ENCODE measurements at places on chromosomes 1 and 21.

DNA sequence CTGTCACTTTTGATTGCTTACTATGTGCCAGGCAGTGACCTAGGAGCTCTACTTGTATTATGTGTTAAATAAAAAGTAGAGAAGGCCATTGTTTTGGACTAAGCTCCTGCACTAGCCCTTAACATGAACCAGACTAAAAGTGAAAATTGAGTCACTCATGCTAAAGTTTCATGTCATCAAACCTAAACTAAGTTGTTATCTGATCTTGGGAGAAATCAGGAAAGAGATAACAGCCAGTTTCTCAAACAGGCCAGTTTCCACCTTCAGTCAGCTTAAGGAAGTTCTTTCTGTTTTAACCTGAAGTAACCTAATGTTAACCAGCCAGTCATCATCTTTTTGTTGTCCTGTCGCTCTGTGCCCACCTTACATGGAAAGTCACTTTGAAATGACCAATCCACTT lies 102.1 kb upstream of the MARK1 start:
- DNase-seq: no peak

GRCh38 chr1:238293075-238293474 lies 402.4 kb upstream of the ZP4 start:
- no peak for DNase-seq

- no peak for DNase-seq
Measured at GRCh38 chr1:184366997-184367396, 19.8 kb upstream of the C1orf21 start.

DNA sequence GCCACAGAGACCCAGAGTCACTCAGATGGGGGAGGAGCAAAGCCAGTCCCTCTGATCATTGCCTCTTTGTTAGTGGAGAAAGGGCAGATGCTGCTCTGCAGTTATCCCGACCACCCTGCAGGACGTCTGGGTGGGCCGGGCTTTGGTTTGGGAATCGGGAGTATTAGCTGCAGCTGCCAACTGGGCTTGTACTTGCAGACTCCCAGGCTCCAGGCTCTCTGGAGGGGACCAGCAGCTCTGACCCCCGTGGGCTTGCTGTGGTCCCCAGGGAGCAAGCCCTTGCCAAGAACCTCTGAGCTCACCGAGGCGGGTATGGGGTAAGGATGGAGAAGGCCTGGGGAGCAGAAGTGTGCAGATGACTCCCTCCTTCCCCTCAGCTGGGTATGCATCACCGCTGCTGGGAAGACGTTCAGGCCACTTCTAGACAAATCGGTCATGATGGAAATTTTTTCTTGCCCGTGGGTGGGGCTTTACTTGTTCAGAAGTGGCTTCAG lies 21.6 kb downstream of the MAPKAPK2 start:
- DNase-seq: peak; percentile 92

DNA sequence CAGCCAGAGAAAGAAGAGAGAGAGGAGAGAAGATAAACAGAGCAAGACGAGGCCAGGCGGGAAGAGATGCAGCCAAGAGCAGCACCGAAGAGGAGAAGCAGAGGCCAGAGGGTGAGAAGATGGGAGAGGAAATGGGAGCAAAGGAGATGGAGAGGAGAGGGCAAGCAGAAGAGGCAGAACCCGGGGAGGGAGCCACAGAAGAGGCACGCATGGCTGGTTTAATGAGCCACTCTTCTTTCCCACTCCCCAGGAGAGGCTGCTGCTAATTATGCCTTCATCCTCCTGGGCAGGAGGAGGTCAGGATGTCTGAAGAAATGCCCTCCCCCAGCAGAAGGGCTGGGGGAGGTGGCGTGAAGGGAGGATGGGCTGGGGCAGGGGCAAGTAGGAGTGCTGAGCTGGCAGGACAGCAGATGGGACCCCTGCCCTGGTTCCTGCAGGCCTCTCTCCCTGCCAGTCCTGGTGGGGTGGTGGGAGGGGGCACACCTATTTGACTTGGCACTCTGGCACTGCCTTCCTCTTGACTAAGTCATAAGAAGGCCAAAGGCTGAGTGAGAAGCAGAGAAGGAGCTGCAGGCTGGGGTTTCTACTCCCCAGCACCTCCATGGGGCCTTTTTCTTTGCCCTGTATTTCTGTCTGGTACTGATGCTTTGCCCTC lies 32.3 kb downstream of the KIRREL1 start:
- no peak for DNase-seq

GRCh38 chr1:106699433-106699832 lies 357.0 kb upstream of the PRMT6 start:
- peak; percentile 80 for DNase-seq

GRCh38 chr1:38448893-38449292 lies 402.3 kb upstream of the POU3F1 start:
- DNase-seq: no peak

- no peak for DNase-seq
Measured at GRCh38 chr1:41726899-41727748, 191.6 kb downstream of the HIVEP3 start.

DNA sequence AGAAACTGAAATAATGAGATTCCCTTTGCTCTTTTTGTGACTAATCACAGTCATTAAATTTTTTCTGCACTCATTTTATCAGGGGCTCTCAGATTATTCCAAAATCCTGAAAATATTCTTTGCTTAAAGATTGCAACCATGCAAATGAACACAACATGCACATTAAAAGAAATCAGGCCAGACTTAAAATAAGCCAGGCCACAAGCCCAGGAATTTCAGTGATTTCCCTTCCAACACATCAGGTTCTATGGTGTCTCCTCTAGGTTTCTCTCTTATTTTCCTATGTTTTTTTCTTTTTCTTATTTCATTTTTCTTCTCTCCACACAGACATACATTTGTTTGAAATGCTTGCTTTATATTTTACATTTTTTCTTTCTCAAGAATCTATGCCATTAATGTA lies 65.3 kb downstream of the NIBAN1 start:
- no peak for DNase-seq

DNA sequence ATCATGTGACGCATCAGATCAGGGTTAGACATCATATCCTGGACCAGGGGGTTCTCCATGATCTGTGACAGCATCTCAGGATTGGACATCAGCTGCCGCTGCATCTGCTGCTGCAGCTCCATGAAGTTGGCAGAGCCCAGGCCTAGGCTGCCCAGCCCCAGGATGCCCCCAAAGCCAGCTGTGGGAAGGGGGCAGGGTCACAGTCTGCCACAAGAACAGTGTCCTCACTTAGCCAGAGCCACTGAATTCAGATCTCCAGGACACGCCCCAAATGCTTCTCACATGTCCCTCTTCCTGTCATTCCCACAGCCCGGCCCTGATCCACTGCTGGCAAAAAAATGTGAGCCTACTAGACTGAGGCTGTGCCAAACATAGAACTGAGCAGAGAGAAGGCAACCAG lies 3.2 kb downstream of the UBQLN4 start:
- DNase-seq: peak; percentile 37

DNA sequence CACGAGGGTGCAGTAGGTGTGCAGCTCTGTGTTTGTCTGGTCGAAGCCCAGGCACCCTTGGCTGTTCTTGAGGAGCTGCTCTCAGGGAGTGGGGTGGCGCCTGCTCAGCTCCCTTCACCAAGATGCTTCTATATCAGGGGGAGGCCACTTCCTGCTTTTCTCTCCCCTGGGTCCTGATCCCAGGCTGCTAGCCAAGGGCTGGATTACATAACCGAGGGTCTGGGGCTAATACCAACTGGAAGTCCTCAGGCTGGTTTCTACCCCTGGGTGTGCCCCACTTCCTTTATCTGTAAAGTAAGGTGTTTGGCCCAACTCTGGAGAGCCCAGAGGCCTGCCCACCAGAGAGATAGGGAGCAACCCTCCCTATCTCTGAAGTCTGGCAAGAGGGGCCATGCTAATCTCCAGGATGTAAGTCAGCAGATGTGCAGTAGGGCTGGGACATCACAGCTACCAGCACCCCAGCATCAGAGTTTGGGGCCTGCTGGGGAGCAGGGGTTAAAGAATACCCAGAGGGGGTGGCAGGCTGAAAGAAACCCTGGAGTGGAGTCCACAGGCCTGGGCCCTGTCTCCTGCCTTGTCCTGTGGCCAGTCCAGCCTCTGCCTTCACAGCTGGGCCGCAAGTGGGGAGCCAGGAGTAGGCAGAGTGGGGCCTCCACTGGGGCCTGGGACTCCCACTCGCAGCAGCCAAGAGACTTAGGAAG lies 2.1 kb downstream of the SELENBP1 start:
- no peak for DNase-seq

GRCh38 chr1:219090607-219091006 lies 83.1 kb upstream of the LYPLAL1 start:
- no peak for DNase-seq

DNA sequence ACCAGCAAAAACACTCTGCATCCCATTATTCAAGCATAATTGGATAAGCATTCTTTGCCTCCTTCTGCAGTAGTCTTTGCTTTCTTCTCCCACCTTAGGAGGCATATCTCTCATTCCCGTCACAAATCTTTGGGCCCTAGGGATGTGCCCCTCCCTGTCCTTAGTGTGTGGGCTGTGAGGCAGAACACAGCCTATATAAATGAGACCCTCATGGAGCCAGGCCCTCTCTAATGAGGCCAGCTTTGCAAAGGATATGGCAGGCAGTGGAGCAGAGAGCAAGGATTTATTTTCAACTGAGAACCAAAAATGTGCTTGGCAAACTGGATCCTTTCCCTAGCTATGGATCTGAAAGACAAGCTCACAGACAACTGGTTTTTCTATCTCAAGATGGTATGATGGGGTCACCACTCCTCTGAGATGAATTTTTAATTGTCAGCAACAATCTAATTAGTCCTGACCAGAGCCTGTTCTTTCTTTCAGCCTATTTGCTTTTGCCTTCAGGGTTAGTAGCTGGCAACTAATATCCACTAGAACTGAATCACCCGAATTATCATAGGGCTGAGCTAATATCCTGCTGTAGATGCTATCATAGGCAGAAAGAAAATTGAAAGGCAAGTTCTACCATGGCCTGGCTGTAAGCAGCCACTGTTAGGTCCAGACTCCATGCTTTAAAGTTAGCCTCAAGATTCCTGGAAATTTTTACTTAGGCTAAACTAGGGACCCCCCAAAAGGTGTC lies 134.2 kb downstream of the SYT2 start:
- peak; percentile 43 for DNase-seq

DNA sequence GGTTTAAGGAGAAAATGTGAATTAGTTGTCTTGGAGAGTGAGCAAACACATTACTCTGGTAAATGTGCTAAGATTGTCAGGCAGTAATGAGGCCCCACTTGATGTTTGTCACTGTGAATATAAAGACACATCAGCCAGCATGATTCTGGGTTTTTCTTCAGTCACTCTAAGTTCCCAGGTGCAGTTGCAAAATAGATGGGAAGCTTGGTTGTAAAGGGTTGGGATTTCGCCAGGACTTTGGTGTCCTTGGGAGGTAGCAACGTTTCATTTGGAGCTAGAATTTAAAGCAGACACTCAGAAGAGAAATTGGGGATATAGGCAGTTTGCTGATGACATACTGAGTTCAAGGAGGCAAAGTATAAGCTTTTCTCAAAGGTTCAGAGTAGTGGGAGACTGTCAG lies 154.3 kb downstream of the MAST2 start:
- no peak for DNase-seq

DNA sequence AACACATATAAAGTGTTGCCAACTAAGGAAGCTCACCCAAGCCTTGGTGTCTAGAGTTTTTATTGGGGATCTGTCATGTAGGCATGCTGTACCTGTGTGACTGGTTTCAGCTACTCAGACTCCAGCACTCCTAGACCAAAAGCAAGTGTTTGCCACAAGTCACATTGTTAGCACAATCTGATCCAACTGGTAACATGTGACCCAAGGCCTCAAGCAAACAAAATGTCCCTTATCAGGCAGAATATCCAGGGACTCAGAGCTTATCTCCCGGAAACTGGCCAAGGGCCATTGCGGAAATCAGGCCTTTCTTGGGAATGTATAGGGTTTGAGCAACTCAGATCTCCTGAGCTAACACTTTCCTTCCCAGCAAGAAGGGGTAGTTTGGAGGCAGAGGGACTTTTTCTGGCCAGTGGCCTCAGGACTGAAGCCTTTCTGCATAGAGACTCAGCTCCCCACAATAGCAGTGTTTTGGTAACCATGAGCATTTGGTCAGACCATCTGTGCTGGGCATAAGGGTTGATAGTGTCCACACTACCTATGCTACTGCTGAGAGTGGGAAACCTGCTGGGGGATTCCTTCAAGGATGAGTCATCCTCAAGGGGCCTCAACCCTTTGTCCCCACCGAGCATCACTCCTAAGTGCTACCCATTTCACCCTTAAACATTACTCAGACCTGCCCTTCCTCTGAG lies 29.6 kb downstream of the NHLH2 start:
- DNase-seq: no peak

DNA sequence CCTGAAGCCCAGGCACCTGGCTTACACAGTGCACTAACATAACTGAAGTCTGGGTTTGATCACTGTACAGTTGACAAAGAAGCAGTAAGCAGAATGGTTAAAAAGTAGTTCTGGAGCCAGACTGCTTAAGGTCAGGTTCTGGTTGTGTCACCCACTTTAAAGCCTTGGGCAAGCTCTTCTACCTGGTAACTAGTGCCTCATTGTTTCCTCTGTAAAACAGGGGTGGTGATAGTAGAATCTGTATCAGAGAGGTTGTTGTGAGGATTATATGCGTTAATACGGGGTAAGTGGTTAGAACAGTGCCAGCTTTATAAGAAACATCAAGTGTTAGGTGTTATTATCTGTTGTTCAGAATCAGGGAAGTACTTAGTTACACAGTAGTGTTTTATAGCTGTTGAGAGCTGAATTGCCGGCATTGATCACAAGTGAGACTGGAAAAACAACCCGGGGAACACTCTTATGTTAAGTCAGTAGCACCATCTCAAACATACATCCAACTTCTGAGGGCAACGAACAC lies 3.7 kb downstream of the BACH1 start:
- DNase-seq: no peak

DNA sequence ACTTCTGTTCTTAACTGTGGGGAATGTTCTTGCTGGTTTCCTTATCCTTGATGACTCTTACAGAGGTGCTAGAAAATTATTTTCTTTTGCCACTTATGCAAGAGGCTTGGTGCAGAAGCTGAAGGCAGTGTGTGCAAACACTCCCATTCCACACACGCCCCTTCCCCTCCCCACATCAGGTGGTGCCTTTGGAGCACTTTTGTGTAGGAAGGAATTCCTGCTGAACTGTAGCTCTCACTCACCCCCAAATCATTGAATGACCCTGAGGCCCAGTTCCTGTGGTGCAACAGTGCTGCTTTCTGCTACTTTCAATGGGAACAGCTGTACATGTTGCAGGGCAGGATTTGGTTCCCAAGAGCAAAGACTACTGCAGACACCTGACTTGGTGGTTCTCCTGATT lies 101.8 kb downstream of the CD247 start:
- no peak for DNase-seq

DNA sequence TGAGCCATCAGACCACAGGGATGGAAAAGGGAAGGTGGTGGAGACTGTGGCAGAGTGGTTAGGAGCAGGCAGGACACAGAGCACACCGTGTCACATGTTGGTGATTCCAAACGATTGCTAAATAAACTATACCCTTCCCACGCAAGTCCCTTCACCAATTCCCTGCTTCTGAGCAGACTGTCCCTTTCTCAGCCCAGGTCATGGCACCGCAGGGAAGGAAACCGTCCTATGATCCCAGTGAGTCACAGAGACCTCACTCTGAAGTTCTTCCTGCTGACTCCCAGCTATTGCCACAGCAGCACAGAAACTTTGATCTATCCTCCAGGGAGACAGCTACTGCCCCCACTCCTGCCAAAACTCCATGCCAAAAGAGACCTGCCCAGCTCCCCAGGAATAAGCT lies 19.2 kb downstream of the RIMS3 start:
- no peak for DNase-seq

GRCh38 chr1:155206891-155207805 lies 549 bp downstream of the THBS3 start:
- peak; percentile 77 for DNase-seq

- peak; percentile 18 for DNase-seq
Measured at GRCh38 chr1:164780111-164780812, 221.3 kb downstream of the PBX1 start.

All from fibroblast of skin of back (primary cell).